ENCODE measurements at places on chromosomes 3 and 15. TPM values are rescaled to one million over a fixed set of nuclear protein-coding genes. Genes with fewer than 3 reads are reported as not detected.

GRCh38 chr3:5634411-5634810 lies 446.9 kb downstream of the EDEM1 start:
- no peaks in the 10 kb centered on the region for H3K27me3 ChIP-seq
- H3K4me1 ChIP-seq, result no peaks in the 10 kb centered on the region
- no peak for DNase-seq
- no peak overlapping the region for H3K4me3 ChIP-seq

- no peaks in the 10 kb centered on the region for H3K27me3 ChIP-seq
- peaks cover 24% of the 10 kb centered on the region for H3K36me3 ChIP-seq
- peak; percentile 78 for DNase-seq
- no peak overlapping the region for H3K27ac ChIP-seq
- H3K4me1 ChIP-seq, result peaks cover 8% of the 10 kb centered on the region
Measured at GRCh38 chr15:80173022-80173759, 20.4 kb downstream of the FAH start.

GRCh38 chr3:168417016-168417415 lies 321.3 kb upstream of the GOLIM4 start:
- no peaks in the 10 kb centered on the region for H3K36me3 ChIP-seq
- peak; percentile 91 for DNase-seq
- peak overlapping the region; percentile 33 for H3K4me3 ChIP-seq
- H3K4me1 ChIP-seq, result peaks cover 43% of the 10 kb centered on the region

GRCh38 chr15:64503197-64503596 lies 42.8 kb downstream of the ZNF609 start:
- no peaks in the 10 kb centered on the region for H3K36me3 ChIP-seq
- H3K4me1 ChIP-seq, result no peaks in the 10 kb centered on the region
- H3K4me3 ChIP-seq, result no peak overlapping the region
- no peak overlapping the region for H3K27ac ChIP-seq
- DNase-seq, result no peak

- peaks cover 20% of the 10 kb centered on the region for H3K4me1 ChIP-seq
- H3K27ac ChIP-seq, result no peak overlapping the region
- no peaks in the 10 kb centered on the region for H3K36me3 ChIP-seq
Measured at GRCh38 chr15:71804226-71804625, 6.1 kb upstream of the NR2E3 start.

- H3K4me3 ChIP-seq, result no peak overlapping the region
- no peaks in the 10 kb centered on the region for H3K27me3 ChIP-seq
- no peaks in the 10 kb centered on the region for H3K36me3 ChIP-seq
- H3K4me1 ChIP-seq, result 0 out of 2 replicates have a peak, but pooled peaks cover 1% of the 10 kb centered on the region
- H3K27ac ChIP-seq, result no peak overlapping the region
Measured at GRCh38 chr3:169285057-169286033, 378.2 kb downstream of the MECOM start.

DNA sequence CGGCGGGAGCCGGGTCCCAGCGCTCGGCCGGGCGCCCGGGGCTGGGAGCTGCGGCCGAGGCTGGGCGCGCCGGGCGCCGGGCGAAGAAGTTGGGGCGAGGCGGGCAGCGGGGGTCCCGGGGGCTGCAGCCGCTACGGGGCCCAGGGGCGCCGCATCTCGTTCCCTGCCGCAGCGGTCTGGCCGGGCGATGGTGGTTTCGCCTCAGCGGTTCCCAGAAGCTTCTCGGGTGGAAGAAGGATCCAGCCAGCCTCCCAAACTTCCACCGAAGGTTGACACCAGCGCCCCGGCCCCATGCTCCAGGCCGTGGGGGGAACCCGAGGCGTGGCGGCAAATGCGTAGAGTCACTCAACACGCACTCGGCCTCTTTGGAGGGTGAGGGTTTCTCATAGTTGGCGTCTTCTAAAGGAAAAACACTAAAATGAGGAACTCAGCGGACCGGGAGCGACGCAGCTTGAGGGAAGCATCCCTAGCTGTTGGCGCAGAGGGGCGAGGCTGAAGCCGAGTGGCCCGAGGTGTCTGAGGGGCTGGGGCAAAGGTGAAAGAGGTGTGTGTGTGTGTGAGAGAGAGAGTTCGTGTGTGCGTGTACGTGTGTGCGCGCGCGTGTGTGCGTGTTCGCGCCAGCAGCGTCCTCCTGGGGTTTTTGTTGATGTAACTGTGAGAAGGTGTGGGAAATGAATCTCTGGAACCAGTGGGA lies 940 bp downstream of the BOC start:
- DNase-seq, result no peak
- no peaks in the 10 kb centered on the region for H3K36me3 ChIP-seq
- H3K27me3 ChIP-seq, result 0 out of 2 replicates have a peak, but pooled peaks cover 4% of the 10 kb centered on the region
- H3K4me1 ChIP-seq, result 0 out of 2 replicates have a peak, but pooled peaks cover 5% of the 10 kb centered on the region
- no peak overlapping the region for H3K27ac ChIP-seq
- peak overlapping the region; percentile 83 for H3K4me3 ChIP-seq

GRCh38 chr15:98823012-98823458 lies 174.7 kb downstream of the IGF1R start:
- DNase-seq, result no peak
- H3K4me1 ChIP-seq, result no peaks in the 10 kb centered on the region
- H3K27me3 ChIP-seq, result no peaks in the 10 kb centered on the region
- H3K27ac ChIP-seq, result no peak overlapping the region

GRCh38 chr3:4494895-4495264 lies 1.7 kb downstream of the ITPR1 start:
- no peaks in the 10 kb centered on the region for H3K36me3 ChIP-seq
- H3K4me3 ChIP-seq, result no peak overlapping the region
- no peak overlapping the region for H3K27ac ChIP-seq
- H3K27me3 ChIP-seq, result no peaks in the 10 kb centered on the region
- DNase-seq, result no peak
- H3K4me1 ChIP-seq, result peaks cover 4% of the 10 kb centered on the region

MOBP gene
- total RNA-seq, result not detected

GRCh38 chr3:64588380-64588779 lies 99.4 kb downstream of the ADAMTS9 start:
- no peaks in the 10 kb centered on the region for H3K36me3 ChIP-seq
- no peaks in the 10 kb centered on the region for H3K4me1 ChIP-seq
- H3K27me3 ChIP-seq, result no peaks in the 10 kb centered on the region
- no peak for DNase-seq
- H3K27ac ChIP-seq, result no peak overlapping the region
- no peak overlapping the region for H3K4me3 ChIP-seq

GRCh38 chr3:27097182-27097581 lies 272.0 kb downstream of the NEK10 start:
- DNase-seq, result no peak
- no peaks in the 10 kb centered on the region for H3K27me3 ChIP-seq
- H3K36me3 ChIP-seq, result no peaks in the 10 kb centered on the region
- no peak overlapping the region for H3K27ac ChIP-seq
- no peak overlapping the region for H3K4me3 ChIP-seq

CTDSPL gene
- 124 TPM for total RNA-seq

GRCh38 chr3:49171775-49172500 lies 540 bp downstream of the KLHDC8B start:
- no peaks in the 10 kb centered on the region for H3K36me3 ChIP-seq
- H3K4me3 ChIP-seq, result peak overlapping the region; percentile 49
- DNase-seq, result no peak
- no peaks in the 10 kb centered on the region for H3K27me3 ChIP-seq
- H3K27ac ChIP-seq, result no peak overlapping the region
- 0 out of 2 replicates have a peak, but pooled peaks cover under 1% of the 10 kb centered on the region for H3K4me1 ChIP-seq

DNA sequence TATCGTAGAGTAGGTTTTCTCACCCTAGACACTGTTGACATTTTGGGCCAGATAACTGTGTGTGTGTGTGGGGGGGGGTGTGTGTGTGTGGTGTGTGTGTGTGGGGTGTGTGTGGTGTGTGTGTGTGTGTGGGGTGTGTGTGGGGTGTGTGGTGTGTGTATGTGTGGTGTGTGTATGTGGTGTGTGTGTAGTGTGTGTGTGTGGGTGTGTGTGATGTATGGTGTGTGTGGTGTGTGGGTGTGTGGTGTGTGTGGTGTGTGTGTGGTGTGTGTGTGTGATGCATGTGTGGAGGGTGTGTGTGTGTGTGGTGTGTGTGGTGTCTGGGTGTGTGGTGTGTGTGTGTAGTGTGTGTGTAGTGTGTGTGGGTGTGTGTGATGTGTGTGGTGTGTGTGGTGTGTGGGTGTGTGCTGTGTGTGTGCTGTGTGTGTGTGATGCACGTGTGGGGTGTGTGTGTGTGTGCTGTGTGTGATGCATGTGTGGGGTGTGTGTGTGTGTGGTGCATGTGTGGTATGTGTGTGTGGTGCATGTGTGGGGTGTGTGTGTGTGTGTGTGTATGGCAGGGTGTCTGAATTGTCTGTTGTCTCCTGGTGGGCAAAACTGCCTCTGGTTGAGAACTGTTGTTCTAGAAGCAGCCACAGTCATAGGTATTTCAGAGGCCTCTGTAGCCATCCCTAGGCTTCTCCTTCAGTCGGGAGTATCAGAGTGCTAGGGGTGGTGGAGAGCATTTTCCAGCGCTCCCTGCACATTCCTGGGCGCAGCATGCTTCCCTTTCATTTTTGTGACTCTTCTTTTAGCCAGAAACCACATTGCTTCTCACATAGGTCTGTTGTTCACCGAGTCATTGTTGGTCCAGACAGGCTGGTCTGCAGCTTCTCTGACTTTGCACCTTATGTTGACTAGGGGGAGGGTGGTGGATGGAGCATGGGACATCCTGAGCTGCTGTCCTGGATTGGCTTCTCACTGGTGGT lies 84.4 kb downstream of the THSD4 start:
- H3K4me1 ChIP-seq, result no peaks in the 10 kb centered on the region
- H3K36me3 ChIP-seq, result no peaks in the 10 kb centered on the region
- DNase-seq, result no peak
- no peaks in the 10 kb centered on the region for H3K27me3 ChIP-seq
- H3K27ac ChIP-seq, result no peak overlapping the region

ZNF774 gene
- 6.2 TPM for total RNA-seq

DNA sequence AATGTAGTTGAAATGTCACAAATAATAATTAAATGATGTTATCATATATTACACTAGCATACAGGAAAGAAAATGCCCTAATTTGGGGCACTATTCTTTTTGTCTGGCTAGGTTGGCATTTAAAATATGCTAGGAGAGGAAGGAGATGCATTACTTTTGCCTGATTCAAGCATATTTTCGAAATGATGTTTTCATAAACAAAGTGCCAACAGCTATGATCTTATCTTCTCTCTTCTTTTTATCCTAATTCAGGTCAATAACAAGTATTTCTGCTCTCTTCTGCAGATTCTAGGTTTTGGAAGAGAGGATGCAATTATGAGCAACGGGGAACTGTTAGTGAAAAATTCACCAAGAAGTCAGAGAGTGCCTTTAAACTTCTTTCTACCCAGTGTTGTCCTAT lies 55.8 kb upstream of the NR2F2 start:
- peak overlapping the region; percentile 95 for H3K27ac ChIP-seq
- H3K27me3 ChIP-seq, result no peaks in the 10 kb centered on the region
- peaks cover 74% of the 10 kb centered on the region for H3K4me1 ChIP-seq
- DNase-seq, result no peak
- peak overlapping the region; percentile 10 for H3K4me3 ChIP-seq

GRCh38 chr15:93152951-93153350 lies 63.9 kb upstream of the RGMA start:
- no peak overlapping the region for H3K4me3 ChIP-seq
- no peak overlapping the region for H3K27ac ChIP-seq
- no peak for DNase-seq
- H3K36me3 ChIP-seq, result no peaks in the 10 kb centered on the region
- no peaks in the 10 kb centered on the region for H3K4me1 ChIP-seq

DNA sequence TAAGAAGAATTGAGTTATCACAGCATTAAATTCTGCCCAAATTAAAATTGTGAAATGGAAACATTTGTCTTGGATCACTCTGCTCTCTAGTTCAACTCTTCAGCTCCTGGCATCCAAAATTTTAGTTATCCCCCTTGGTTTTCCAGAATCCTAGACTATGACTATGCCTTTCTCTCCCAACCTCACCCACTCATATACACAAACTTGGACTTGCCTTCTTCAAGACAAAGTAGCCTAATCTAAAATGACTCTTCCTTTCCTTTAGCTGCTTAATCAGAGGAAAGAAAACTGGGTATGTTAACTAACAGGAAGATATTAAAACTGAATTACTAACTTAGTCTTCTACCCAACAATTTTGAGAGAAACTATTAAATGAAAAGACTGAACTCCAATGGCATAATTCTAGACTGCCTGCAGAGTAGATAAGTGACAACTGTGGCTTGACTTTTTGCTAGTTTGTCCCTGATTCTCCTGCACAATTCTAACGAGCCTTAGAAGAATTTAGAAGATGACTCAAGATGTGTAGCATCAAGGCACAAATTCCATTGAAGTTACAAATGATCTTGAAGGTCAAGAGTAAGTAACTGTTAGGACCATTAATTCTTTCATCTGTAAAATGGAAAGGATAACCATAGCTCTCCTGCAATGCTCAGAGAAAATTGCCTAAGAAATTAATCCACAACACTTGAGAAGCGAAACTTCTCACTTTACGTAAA lies 5.2 kb upstream of the GOLIM4 start:
- peaks cover 8% of the 10 kb centered on the region for H3K4me1 ChIP-seq
- no peak overlapping the region for H3K27ac ChIP-seq
- no peaks in the 10 kb centered on the region for H3K27me3 ChIP-seq
- no peaks in the 10 kb centered on the region for H3K36me3 ChIP-seq
- no peak overlapping the region for H3K4me3 ChIP-seq
- DNase-seq, result no peak

DNA sequence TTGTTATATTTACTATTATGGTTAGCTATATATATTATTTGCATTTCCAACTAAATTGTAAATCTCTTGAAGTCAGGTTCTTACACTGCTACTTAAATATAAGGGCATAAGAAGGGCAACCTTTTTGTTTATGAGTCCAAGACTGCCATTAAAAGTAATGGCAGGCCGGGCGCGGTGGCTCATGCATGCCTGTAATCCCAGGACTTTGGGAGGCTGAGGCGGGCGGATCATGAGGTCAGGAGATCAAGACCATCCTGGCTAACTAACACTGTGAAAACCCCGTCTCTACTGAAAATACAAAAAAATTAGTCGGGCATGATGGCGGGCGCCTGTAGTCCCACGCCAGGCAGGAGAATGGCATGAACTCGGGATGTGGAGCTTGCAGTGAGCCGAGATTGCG lies 2.9 kb upstream of the P2RY1 start:
- no peak for DNase-seq
- peaks cover 9% of the 10 kb centered on the region for H3K4me1 ChIP-seq
- no peak overlapping the region for H3K27ac ChIP-seq
- no peak overlapping the region for H3K4me3 ChIP-seq

HCN4 gene
- total RNA-seq, result not detected

ZNF660 gene
- total RNA-seq, result 1.0 TPM

GRCh38 chr3:37904601-37905000 lies 42.9 kb downstream of the CTDSPL start:
- H3K27ac ChIP-seq, result peak overlapping the region; percentile 43
- DNase-seq, result no peak
- H3K4me3 ChIP-seq, result no peak overlapping the region
- 0 out of 2 replicates have a peak, but pooled peaks cover 7% of the 10 kb centered on the region for H3K4me1 ChIP-seq
- H3K36me3 ChIP-seq, result no peaks in the 10 kb centered on the region

COL7A1 gene
- 151 TPM for total RNA-seq

DNA sequence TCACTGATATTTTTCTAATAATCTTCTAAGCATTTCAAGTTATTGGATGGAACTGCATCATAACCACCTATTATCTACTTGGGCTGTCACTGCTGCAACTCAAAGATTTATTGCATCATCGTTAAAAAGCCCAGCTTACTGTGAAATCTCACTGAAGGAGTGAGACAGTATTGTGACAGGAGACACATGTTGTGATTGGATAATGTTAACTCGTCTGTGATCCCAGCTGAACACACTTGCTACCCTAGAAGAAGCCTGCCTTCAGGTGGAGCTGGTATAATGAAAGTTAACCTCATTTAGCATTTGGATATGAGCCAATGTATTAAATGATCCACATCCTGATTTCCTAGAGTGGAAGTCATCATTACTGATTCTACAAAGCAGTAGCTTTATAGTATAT lies 138.1 kb downstream of the MAP2K5 start:
- H3K4me3 ChIP-seq, result no peak overlapping the region
- no peaks in the 10 kb centered on the region for H3K27me3 ChIP-seq
- DNase-seq, result no peak
- H3K36me3 ChIP-seq, result no peaks in the 10 kb centered on the region
- 0 out of 2 replicates have a peak overlapping the region, but pooled peaks have one; percentile 25 for H3K27ac ChIP-seq
- 0 out of 2 replicates have a peak, but pooled peaks cover 4% of the 10 kb centered on the region for H3K4me1 ChIP-seq

Data from PC-9 (cell line).